HEK293T (cell line): ENCODE measurements at places on chromosomes 12 and 14.

DNA sequence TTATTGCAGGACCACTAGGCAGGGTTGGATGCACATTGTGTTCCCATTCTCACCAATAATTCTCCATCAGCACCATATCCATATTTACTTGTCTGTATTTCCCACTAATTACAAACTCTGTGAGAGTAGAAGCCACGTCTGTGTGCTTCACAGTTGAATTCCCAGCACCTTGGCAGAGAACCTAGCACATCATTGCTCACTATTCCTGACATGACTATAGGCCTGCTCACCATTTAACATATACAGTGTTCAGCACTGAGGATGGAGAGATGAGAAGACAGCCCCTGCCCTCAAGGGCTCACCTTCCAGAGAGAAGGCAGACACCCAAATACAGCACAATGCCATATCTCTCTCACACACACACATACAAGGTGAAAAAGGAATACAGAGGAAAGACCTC lies 5.0 kb downstream of the DAD1 start:
- DNase-seq = no peak

- no peak for DNase-seq
Observed at GRCh38 chr12:78651755-78652154, 212.8 kb upstream of the SYT1 start.

DNA sequence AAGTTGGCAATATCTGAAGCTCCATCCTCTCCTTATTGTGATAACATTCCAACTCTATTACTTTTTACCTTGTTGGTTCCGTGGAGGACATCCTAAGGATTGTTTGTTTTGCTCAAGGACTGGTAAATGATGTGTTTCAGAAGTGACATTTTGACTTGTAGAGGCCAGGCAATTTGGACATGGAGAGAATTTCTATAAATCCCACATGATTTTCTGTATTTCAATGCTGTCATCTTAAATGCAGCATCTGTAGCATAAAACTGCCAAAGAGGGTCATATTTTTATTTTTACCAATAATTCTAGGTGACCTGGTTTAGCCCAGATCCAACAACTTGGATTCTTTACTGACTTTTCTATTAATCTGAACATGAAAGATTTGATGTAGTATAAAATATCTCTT lies 328.4 kb downstream of the BMP4 start:
- no peak for DNase-seq

- DNase-seq = no peak
Observed at GRCh38 chr12:121903202-121903601, 14.6 kb downstream of the PSMD9 start.

DNA sequence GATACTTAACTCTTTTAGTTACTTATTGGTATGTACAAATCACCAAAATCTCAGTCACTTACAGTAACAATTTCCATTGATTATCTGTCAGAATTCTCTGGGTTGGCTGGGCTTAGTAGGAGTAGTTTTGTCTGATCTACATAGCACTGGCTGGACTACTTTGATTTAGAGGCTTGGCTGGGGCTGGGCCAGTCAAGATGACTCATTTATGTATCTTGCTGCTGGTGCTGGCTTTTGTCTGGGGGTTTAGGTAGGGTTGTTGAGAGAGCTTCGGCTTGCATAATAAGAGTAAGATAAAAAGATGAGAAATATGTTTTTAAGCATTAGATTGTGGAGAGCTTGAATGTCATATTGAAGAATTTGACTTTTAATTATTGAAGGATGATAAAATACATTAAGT lies 1093.7 kb downstream of the SLC6A15 start:
- DNase-seq = no peak

GRCh38 chr14:74684434-74684833 lies 28.4 kb downstream of the AREL1 start:
- no peak for DNase-seq

DNA sequence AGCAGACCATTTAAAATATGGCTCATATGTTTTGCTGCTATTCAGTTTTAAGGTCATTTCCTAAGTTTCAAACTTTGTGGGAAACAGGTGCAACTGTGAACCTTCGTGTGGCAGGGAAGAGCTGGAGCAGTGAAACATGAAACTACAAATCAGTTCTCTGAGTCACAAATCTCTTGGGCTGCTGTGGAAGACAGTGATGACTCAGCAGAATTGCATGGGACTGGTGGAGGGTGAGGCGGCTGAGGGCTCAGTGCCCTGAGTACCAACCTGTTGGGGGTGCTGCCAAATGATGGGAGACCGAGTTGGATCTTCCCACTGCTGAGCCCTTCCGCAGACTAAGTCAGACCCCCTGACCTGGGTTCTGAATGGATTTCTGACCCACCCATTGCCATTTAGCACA lies 8.4 kb upstream of the CALM1 start:
- DNase-seq = no peak

DNA sequence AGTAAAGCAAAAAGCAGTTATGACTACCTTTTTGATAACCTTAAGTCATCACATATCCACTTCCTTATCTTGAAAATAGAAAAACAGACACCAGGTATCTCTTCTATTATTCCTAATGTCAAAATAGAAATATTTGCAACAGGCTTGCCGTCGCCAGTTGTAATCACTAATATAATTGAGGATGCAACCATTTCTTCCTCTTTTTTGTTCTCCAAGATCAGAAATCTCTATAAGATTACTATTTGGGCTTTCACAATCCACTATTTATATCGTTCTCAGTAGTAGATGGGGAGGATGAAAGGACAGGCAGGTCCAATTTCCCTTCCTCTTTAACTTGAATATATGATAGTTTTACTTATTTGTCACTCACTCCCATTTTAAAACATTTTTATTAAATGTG lies 130.2 kb upstream of the HMGA2 start:
- DNase-seq = no peak

DNA sequence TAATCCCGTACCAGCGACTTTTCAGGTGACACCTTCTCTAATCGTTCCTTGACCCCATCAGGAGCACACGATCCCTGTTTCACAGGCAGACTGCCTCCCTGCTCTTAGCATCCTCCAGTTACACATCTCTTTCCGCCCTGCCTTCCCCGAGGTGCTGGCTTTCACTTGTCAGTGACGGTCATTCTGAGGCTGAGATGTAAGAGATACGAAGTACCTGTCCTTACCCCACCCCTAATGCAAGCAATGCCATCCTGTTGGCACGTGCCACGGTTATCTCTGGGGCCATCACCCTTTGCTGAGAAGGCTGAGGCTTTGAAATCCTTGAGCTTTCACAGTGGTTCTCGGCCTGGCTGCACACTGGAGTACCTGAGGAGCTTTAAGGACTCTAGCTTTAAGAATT lies 24.4 kb downstream of the B4GALNT3 start:
- DNase-seq = no peak

DNA sequence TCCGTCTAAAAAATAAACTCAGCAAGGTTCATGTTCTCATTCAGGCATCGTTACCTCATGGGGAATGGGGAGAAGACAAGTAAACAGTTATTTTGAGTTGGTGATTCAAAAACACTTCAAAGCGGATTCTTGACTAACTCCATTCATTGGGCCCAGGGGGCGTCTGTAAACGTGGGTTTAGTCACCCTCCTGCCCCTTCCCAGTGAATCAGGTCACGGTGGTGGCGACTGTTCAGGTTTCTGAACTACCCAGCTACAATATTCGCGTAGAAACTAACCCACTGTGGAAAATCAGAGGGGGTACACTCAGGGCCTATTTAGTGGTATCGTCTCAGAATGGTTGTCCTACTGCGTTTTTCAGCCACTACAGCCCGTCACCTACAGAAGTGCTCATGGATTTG lies 15.2 kb downstream of the OR6S1 start:
- no peak for DNase-seq

DNA sequence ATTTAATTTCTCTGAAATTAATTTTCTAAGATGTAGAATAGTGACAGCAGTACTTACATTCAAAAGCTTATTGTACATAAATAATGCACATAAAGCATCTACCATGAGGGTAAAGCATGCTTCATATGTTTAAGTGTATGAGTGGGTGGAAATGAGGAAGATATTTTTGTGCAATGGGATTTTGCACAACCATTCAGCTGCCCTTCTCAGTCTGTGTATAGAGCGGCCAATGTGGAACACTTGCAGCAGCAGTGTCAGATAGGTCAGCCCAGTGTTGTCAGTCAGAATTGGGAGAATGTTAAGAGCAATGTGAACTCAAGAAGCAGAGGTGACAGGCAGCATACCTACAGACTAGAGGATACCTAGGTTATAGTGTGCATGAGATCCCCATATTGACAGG lies 72.5 kb upstream of the ATP2B1 start:
- no peak for DNase-seq

- no peak for DNase-seq
Observed at GRCh38 chr14:81313775-81314429, 86.2 kb downstream of the STON2 start.

- no peak for DNase-seq
Observed at GRCh38 chr12:51889216-51890132, 1.6 kb downstream of the ANKRD33 start.

DNA sequence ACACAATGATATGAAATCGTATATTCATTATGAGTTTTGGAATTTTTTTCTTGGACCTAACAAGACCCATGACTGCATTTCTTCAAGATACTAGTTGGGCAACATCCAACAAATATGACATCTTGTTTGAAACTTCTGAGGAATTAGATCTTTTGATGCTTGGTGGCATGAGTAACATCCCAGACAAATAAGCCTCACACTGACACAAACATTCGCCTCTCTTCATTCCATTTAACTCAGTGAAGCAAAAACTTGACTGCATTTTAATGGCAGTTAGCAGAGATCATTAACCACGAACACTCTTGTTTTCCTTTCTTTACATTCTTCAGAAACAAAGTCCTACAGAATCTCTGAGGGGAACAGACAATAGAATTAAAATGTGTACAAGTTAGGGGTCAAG lies 758.3 kb downstream of the C12orf50 start:
- DNase-seq = no peak

GRCh38 chr12:51520576-51521325 lies 70.3 kb upstream of the SCN8A start:
- DNase-seq = no peak

DNA sequence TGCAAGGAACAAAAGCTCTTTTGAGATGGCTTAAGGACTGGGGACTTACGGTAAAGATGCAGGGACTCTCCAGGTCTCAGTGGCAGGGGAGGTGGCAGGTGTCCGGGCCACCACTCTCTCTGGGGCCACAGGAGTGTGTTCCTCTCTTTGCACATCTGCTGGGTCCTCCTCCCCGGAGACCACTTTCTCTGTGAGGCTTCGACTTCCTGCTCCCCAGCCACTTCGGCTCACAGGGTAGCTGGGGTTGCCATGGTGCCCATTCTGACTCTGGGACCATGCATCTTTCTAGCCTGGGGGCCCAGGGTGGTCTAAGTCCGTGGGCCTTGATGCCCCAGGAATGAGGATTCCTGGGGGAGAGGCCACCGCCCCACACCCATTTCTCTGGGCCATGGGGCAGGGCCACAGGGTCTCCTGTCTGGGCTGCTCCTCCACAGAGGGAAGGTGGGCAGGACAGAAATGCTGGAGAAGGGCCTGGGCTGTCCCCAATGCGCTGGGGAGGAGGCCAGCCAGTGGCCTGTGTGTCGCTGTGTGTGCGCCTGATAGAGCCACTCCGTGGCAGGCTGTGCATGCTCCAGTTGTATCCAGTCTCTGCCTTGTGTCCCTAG lies 38.5 kb downstream of the CCDC92 start:
- no peak for DNase-seq

- no peak for DNase-seq
Observed at GRCh38 chr14:63404906-63405305, 86.2 kb upstream of the GPHB5 start.

DNA sequence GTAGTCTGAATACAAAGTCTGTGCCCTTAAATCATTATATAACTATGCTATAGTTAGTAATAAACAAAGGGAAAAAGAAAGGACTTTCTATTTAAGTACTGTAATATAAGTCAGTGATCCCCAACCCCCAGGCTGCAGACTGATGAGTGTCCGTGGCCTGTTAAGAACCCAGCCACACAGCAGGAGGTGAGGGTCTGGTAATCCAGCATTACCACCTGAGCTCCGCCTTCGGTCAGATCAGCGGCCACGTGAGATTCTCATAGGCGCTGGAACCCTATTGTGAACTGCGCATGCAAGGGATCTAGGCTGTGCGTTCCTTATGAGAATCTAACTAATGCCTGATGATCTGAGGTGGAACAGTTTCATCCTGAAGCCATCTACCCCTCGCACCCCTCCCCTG lies 15.7 kb downstream of the NFYB start:
- no peak for DNase-seq

DNA sequence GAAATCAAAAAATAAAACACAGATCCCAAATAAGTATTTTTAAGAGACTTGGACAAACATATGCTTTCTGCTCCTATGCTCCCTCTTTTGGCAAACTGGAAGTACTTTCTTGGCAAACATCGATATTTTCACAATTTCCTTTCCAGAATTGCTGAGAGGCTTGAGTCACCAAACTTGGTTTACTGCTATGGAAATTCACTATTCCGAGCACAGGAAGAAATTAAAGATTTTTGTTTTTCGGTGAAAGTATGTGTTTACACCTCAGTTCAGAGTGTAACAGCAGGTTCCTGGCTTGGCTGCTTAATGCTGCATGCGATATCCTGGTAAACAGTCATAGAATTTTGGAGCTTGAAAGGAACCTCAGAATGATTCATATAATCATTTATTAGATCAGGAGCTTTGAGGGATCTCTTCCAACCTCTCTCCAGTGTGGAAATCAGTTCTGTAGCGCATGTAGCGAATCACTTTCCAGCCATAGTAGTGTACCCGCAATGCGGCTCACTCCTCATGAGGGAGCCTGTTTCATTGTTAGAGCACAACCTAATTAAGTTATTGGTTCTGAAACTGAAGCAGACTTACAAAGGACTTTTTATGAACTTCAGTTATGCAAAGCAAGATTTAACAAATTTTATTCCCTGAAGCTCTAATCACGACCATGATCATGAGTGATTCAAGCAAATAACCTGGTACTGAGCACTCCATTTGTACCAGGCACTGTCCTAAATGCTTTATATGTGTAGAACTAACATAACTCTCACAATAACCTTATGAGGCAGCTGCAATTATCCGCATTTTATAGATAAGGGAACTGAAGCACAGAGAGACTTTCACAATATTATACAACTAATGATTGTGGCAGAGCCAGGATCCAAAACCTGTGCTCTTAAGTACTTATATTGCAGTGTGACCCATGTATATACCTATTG lies 56.4 kb upstream of the ATP2A2 start:
- DNase-seq = no peak

DNA sequence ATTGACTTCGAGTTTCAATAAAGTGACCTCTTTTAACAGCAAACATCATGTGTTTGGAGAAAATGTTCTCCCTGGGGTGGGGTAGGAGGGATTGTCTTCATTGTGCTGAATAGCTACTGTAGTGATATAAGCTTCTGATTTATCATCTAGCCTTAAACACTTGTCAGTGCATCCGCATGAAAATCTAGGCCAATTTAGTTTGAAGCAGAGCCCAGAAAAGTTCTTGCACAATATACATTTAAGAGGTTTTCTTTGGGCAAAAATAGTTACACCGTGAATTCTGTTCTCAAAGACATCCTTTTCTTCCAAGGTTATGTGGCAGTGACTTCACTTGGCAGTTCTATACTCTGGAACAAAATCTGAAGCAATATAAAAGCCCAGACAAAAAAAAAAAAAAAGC lies 136.0 kb upstream of the IFNG-AS1 start:
- DNase-seq = no peak

- no peak for DNase-seq
Observed at GRCh38 chr12:50477241-50477832, 27.4 kb upstream of the DIP2B start.
